ENCODE measurements at places on chromosomes 3 and 15.

DNA sequence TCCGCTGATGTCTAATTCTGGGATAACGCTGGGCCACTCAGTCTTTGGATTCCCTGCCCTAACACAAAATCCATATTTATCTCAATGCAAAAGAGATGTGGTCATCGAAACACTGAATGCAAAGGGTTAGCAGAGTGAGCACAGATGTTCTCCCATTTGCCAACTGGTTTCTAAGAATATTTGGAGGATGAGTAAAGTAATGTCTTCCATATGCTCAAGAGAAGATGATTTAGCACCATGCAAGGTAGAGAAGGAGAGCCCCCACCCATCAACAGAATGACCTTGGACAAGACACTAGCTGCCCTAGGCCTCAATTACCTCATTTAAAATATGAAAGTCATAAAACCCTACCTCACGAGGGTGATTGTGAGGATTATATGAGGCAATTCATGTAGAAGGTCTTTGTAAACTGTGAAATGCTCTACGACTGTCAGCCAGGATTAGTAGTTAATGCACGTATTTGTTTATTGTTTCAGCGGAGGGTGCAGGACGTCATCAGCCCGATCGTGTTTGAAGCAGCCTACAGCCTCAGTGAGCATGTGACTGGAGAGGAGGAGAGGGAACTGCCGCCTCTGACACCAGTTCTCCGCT, 232.9 kb upstream of the CTDSPL start:
- DNase-seq = no peak

- no peak for DNase-seq
Observed at GRCh38 chr3:23966328-23966727, 21.2 kb downstream of the NR1D2 start.

DNA sequence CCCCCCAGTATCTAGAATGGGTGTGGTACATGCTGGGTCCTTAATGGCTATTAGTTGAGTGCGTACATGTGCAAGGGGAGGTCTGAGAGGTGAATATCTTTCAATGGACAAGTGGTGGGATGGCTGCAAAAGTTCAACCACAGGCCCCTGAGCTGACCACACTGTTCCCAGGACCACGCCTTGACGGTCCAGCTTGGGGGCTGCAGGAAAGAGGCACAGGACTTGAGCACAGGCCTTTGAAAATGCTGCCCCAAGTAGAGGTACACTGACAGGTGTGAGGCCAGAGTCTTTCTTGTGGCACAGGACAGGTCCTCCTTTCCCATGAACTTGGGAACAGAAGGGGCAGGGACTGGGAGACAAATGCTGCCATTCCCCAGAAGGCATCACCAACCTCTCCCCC, 24.0 kb downstream of the AMOTL2 start:
- DNase-seq = no peak

- no peak for DNase-seq
Observed at GRCh38 chr3:71227270-71227661, 356.3 kb downstream of the FOXP1 start.

GRCh38 chr3:165502707-165503106, 306.5 kb upstream of the SLITRK3 start:
- no peak for DNase-seq

GRCh38 chr15:36363335-36363734, 216.1 kb upstream of the CDIN1 start:
- no peak for DNase-seq

DNA sequence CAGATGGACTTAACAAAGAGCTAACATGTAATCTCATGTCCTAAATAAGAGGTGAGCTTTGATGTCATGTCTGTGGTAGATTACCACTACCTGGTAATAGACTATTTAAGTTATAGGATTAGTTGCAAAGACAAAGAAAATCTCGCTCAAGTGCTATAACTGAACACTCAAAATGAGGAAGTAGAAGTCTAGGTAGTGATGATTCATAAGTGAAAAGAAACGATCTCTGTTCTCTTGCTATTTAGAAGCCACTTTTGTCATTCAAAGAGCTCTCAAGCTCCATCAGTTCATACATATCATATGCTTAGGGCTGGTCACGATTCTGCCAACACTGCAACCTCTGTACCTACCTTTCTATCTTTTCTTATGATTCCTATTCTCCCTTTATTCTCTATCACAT, 110.9 kb downstream of the EDEM1 start:
- DNase-seq = no peak

GRCh38 chr3:170909129-170909903, 879 bp upstream of the EIF5A2 start:
- no peak for DNase-seq

DNA sequence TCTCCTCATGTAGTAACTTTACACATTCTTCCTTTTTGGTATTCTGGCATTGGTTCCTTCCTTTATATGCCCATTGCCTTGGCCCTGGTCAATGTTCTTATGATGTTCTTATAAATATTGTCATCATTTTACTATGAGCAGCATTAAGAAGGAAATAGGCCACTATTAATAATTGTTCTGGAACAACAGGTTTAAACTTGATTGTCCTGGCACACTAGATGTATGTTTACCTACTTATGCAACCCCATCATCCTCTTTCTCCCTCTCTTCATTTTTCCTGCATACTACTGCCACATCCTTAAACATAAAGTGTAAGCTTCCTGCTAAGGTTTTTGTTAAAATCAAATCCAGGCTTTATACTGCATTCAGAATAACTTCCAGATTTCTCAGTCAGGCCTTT, 114.7 kb downstream of the THRB start:
- no peak for DNase-seq

- no peak for DNase-seq
Observed at GRCh38 chr3:198028718-198029117, 68.7 kb downstream of the LMLN start.

GRCh38 chr3:12155828-12156227, 2.9 kb downstream of the TIMP4 start:
- no peak for DNase-seq

DNA sequence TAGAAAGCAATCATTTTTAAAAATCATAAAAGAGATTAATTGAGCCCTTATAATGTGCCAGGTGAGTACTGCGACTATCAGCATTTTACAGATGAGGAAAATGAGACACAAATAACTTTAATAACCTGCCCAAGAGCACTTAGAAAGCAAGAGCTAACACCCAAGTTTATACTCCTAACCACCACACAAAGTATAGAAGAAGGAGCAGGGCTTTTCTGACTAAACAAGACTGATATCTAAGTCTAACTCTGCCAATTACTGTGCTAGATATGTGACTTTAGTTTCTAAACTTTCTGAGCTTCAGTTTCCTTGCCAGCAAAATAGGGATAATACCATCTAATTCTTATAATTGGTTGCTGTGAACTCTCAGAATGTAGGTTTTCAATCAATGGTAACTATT, 47.7 kb downstream of the TNIK start:
- no peak for DNase-seq
